ENCODE measurements at places on chromosomes 5 and 9.

- peak; percentile 72 for DNase-seq
Measured at GRCh38 chr5:17828681-17829080, 194.4 kb downstream of the TAF11L14 start.

- DNase-seq = no peak
Measured at GRCh38 chr9:106913276-106913675, 50.3 kb downstream of the ZNF462 start.

GRCh38 chr9:14529054-14529453, 164.2 kb downstream of the ZDHHC21 start:
- no peak for DNase-seq

DNA sequence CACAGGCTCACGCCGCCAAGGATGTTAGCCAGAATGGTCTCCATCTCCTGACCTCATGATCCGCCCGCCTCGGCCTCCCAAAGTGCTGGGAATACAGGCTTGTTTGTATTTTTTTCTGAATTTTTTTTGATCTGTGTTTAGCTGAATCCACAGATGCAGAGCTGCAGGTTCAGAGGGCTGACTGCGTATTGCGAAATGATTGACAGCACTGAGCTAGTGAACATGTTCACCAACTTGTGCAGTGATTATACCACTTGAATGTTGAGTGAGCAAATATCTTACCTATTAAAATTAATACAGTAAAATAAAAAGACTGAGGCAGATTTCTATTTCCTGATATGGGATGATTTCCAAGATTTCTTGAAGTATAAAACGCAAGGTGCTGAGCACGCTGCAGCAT, 123.1 kb upstream of the PHYKPL start:
- no peak for DNase-seq

- DNase-seq = no peak
Measured at GRCh38 chr9:3343671-3344070, 182.1 kb downstream of the RFX3 start.

DNA sequence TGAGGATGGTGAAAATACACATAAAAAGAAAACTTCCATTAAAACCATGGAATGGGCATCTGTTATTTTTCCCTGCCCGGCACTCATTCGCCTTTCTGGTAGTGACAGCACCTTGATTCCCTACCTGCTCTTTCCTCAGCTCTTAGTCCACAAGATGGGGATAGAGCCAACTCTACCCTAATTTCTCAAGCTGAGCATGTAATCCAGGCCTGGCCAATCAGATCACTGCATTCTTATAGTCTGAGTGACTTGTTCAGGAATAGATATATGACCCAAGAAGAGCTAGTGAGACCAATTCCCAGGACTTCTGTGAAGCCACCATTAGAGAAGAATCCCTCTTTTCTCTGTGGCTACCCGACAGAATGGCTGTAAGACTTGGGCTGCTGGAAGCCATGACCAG, 58.1 kb downstream of the TSSK1B start:
- DNase-seq = no peak

DNA sequence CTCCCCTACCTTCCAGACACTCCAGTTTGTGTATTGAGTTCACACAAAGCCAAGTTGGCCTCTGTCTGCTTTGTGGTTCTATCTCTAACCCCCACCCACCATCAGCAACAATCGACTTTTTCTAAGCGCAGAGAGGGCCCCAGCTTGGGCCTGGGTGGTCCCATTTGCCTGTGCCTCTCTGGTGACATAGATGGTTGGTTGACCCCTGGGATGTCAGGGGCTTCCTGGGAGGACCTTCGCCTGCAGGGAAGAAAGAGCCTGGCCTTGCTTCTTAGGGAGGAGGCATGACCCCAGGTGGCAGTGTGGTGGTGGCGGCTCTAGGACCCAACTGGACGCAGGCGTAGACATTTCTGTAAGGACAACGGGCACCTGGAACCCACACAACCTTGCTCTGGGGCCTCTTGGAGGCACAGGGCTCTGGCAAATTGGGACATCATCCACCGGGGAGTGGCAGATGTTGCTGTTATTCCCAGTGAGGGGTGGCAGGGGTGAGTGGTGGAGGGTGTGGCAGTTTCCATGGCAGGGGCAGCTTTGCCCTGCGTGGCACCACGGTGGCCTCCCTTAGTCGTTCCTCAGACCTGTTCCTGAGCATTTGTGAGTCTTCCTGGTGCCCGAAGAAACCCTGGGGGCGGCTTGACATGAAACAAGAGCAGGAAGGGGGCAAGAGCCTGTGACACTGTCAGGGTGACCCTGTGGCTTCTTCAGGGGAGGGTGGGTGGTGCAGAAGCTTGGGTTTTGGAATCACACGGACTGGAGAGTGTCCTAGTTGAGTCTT, 171.0 kb upstream of the IER5L start:
- DNase-seq = no peak

DNA sequence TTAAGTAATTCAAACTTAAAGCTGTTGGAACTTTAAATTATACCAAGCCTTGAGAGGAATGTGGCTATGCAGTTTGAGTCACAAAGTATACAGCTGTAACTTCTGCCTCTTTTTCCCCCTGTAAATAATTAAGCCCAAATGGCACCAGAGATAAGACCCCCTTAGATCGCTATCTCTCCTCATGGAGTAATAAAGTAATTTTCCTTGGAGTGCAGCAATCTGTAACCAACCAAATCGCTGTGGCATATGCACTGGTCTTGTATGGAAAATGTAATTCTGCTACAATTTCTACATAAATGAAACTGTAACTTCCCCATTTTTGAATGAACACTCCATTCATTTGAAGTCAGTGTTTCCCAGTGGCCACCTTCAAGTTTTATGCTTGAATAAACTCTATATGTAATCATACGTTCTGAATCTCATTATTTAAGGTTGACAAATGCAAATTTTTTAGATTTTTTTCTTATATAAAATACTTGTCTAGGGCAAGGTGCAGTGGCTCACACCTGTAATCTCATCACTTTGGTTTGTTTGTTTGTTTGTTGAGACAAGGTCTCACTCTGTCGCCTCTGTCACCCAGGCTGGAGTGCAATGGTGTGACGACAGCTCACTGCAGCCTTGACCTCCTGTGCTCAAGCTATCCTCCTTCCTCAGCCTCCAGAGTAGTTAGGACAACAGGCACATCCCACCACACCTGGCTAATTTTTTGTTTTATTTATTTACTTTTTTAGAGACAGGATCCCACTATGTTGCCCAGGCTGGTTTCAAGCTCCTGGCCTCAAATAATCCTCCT, 12.3 kb downstream of the SUSD1 start:
- DNase-seq = no peak

Measured in femur (tissue), 1 donor.